DMS 273 treated with DMSO at 0.1 percent for 48 hours (cell line): ENCODE measurements at places on chromosomes 2 and 18.

DNA sequence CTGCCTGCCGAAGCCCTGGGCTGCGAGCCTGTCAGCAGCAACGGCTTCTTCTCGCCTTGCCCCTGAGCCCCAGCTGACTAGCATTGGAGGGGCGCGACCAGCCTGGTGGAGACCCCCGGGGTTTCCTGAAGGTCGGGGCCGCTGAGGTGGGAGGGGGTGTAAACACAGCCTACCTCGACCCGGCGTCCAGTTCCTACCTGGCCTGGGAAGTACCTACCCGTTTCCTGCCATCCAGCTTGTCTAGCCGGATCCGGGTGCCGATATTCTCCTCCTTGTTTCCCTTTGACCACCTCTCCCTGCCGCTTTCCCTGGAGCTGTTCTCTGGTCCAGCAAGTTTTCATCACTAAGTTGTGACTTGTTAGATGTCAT is 511 bp downstream of the MOB4 start:
- no peak for DNase-seq

- no peak for DNase-seq
These were observed 759 bp downstream of the GALNT13 start for GRCh38 chr2:153872311-153873051.

DNA sequence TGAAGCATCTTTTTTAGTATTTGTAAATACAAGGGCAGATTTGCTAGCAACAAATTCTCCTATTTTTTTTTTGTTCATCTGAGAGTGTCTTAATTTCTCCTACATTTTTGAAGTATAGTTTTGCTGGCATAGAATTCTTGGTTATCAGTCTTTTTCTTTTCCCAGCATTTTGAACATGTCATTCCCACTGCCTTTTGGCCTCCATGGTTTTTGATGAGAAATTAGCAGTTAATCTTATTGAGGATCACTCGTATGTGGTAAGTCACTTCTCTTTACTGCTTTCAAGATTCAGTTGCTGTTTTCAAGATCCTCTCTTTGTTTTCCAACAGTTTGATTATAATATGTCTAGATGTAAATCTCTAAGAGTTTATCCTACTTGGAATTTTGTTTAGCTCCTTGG is 16.9 kb upstream of the RNF149 start:
- no peak for DNase-seq

GRCh38 chr2:25035537-25036220 is 6.2 kb upstream of the EFR3B start:
- no peak for DNase-seq

DNA sequence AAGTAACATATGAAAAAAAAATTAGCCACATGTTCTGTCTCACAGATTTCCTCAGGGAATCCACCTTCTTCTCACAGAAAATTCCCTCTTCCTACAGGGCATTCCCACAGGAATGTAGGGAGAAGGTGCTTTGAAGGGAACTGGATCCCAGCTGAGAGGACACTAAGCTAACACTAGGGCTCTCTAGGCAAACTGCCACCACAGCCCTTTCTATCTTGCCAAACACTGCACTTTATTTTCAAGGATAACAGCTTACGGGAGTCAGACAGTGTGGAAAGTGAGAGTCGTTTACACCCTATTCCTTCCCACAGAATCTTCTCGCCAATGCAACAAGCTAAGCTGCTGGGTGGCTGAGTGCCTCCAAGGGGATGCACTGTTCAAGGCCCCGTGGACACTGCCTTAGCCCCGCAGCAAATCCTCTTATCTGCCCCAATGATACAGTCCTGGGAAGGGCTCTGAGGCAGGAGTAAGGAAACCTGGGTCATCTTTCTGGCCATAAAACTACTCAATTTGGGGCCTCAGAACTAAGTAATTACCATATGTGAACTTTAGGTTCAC is 76.9 kb downstream of the CCDC93 start:
- no peak for DNase-seq

GRCh38 chr2:44771522-44771921 is 170.0 kb upstream of the SIX3 start:
- DNase-seq: no peak

GRCh38 chr2:155363349-155363888 is 664.9 kb downstream of the KCNJ3 start:
- no peak for DNase-seq

DNA sequence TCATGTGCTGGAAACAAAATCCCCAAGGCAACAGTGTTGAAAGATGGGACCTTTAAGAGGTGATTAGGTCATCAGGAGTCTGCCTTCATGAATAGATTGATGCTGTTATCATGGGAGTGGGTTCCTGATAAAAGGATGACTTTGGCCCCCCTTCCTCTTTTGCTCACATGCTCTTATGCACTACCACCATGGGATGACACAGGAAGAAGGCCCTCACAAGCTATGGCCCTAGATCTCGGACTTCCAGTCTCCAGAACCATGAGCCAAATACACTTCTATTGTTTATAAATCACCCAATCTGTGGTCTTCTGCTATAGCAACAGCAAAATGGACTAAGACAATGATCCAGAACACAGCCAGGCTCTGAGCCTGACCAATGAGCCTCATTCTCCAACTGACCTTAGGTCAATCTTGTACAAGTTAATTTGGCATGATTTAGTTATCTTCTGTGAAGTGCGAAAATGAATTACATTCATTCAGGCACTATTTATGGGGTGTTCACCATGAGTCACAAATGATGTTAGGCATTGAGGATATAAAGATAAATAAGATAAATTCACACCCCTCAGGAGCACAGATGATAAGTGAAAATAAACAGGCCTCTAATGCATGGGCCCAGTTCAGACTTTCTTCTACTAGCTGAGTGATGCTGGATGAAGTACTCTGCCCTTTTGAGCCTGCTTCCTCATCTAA is 37.7 kb upstream of the NT5C1B start:
- DNase-seq: no peak

GRCh38 chr18:63999871-64000270 is 30.0 kb downstream of the SERPINB8 start:
- DNase-seq: no peak

DNA sequence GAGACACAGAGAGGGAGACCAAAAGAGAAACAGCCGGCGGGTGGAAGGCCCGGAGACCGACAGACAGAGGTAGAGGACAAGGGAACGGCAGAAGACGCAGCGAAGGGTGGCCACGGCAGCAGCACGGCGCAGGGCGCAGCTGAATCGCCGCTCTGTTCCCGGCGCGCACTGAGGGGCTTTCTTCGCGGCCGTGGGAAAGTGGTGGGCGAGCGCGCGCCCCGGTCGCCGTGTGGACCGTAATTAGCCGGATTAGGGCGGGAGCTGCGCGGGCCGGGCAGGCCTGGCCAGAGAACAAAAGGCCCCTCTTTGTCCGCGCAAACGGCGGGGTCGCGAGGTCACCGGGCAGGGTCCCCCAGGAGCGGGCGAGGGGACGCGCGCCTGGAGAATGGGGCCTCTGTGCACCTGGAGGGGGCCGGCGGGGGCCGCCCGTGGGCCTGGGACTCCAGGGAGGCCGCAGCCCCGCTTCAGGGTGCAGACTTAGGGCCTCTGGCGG is 158.3 kb downstream of the ZFP36L2 start:
- no peak for DNase-seq

DNA sequence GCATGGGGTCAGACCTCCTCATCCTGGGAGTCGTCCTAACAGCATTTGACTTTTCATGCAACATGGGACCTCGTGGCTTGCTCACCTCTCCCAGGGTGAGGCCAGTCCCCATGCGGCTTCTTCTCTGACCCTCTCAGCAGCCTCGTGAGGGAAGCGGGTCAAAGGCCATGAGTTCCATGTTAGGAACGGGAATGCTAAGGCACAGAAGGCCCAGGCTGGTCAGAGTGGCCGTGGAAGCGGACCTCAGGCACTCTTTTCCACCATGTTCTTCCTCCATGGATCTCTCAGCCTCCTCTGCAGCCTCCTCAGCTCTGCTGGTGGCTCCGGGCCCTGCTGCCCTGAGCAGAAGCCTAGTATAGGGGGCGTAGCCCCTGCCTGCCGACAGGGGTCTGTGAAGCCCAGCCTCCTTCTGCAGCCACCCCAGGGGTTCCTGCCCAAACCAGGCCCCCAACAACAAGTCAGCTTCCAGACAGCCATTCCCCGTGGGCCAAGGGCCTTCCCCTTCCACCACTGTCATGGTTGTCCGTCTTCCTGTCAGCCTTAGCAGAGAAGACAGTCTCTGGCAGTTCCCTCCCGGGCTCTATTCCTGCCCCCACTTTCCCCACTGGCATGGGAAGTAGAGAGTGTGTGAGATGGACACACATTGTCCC is 60.0 kb upstream of the OTOF start:
- DNase-seq: no peak

DNA sequence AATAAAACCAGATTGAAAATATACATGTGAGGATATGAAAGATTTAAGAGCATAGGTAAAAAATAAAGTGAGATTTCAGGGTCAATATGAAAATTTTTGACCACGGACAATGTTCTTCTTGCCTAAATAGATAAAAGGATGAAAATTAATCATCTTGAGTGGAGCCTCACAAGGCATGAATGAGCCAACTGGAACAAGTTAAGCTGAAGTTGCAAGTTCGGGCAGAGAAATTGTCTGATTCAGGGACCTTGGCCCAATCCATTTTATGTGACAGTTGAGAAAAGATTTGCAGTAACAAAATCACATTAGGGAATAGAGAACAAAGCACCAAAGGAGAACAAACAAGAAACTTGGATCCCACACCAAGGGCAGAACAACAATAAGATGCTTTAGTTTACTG is 305.3 kb downstream of the TMX3 start:
- no peak for DNase-seq

DNA sequence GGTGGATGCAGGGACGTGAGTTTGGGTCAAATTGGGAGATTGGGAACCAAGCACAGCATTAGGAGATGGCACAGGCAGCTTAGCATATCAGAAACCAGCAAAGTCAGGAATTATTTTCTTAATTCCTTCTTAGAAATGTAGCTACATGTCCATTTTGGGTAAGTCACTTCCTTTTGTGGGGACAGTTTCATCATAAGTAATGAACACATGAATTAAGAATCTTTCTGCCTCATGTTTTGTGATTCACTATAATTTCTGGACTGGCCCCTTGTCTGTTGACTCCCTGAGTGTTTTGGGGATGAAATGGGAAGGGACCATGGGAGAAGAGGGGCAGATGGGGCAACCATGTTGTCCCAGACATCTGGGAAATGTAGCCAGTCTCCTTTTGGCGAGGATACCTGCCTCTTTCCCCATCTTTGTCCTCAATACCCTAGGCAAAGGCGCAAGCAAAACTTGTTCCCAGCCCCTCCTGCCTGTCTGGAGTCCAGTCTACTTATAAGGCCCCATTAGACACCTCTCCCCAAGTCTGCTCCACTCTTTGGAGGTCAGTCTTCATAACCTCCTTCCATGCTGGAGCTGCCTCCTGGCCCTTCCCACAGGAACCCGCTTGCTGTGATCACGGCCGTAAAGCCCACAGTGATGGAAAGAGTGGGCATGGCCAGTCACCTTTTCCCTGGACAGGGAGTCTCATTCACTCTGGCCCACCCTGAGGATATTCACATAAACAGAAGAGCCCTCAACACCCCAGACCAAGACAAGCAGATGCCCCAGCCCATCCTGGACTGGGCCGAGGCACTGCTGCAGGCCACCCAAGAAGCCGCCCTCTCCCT is 25.7 kb downstream of the MTHFD2 start:
- DNase-seq: no peak

- peak; percentile 2 for DNase-seq
These were observed 47.0 kb downstream of the UGP2 start for GRCh38 chr2:63888490-63889402.

DNA sequence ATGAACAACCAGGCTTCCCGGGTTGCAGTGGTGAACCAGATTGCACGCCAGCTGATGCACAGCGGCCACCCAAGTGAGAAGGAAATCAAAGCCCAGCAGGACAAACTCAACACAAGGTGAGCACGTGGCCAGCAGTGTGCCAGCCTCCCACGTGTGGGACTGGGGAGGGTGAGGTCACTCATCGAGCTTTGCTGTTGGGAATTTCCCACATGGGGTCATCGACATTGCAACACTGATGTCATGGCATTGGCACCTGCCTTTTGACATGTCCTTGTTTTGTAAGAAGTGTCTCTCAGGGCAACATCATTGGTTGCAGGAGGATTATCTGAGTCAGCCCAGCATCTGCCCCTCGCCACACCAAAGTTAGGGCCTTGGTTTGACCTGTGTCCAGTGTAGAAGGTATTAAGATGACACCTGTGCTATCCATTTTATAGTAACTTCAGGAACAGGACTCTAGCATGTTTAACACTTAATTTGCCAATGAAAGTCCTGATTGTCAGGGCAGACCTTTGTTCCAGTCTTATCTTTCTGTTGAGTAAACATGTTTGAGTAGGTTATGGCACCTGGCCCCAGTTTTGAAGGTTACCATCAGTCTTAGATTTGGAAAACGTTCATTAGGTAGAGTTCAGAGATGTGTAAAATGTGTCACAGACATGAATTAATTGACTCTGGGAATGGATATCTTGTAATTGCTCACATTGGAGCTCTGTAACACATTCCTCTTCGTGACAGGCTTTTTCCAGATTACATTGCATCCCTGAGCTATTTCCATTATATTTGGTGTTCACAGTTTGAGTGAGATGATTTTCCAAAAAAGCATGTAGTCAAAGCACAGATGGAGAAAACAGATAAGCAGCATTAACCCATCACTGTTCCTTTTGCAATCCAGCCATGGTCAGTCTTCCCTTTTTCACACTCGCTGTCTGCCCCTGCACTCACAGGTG is 93.3 kb upstream of the EML6 start:
- no peak for DNase-seq
